ENCODE measurements at places on chromosomes 13 and 19. TPM values are rescaled to one million over a fixed set of nuclear protein-coding genes. Genes with fewer than 3 reads are reported as not detected.

- peak; percentile 51 for DNase-seq
- peak overlapping the region; percentile 97 for H3K27ac ChIP-seq
- H3K4me1 ChIP-seq = peaks cover 10% of the 10 kb centered on the region
- H3K4me3 ChIP-seq = peak overlapping the region; percentile 34
- no peaks in the 10 kb centered on the region for H3K27me3 ChIP-seq
These were observed 2.6 kb downstream of the BBC3 start for GRCh38 chr19:47228168-47228936.

DNA sequence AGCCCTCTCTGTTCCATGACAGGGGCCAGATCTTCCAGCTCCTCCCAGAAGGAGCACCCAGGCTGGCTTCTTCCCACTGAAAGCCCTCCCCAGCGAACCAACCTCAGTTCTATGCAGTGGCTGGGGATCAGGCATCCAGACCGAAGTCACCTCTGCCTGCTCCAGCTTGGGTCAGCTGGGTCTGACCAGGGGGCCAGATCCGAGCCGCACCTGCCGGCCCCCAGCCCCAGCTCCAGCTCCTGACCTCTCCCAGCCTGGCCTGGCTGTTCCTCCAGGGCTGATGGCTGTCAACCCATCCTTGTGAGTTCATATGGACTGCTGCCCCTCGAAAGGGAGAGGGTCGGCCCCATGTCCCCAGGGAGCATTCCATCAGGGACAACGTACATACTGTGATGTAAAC lies 8.0 kb downstream of the TSSK6 start:
- no peaks in the 10 kb centered on the region for H3K4me1 ChIP-seq
- peaks cover 5% of the 10 kb centered on the region for H3K36me3 ChIP-seq
- H3K27ac ChIP-seq = no peak overlapping the region
- no peak overlapping the region for H3K4me3 ChIP-seq

- H3K27me3 ChIP-seq = peaks cover 19% of the 10 kb centered on the region
- H3K36me3 ChIP-seq = no peaks in the 10 kb centered on the region
- H3K27ac ChIP-seq = no peak overlapping the region
- no peaks in the 10 kb centered on the region for H3K4me1 ChIP-seq
These were observed 4.7 kb upstream of the SHKBP1 start for GRCh38 chr19:40571831-40572495.

DNA sequence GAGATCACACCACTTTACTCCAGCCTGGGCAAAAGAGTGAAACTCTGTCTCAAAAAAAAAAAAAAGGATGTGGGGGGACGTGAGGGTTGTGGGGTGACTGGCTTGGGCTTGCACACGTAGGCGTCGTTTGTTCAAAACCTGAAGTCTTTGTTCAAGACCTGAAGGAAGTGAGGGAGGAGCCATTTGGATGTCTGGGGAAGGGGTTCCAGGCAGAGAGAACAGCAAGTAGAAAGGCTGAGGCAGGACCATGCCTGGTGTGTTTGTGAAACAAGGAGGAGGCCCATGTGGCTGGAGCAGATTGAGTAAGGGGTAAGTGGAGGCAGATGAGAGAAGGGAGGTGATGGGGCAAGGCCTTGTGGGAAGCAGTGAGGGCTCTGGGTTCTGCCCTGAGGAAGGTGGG lies 27.8 kb downstream of the PIN1 start:
- H3K27me3 ChIP-seq = no peaks in the 10 kb centered on the region
- no peaks in the 10 kb centered on the region for H3K4me1 ChIP-seq
- no peak overlapping the region for H3K27ac ChIP-seq

DNA sequence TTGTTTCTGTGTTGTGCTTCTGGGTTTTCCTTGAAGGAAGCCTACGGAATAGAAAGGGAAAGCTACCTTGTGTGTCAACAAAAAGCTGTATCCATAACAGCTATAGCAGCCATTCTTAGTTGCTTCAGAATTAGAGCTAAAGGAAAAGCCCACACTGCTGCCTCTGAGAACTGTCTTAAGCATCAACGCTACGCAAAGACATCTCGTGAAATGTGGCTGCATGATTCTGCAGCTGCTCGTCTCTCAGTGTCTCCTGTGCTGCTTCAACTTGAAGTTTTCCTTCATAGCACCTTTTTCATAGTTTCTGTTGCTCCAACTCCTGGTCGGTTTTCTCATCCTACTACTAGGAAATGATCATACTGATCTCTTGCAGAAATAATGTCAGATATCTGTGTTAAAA lies 140.9 kb upstream of the MAB21L1 start:
- no peaks in the 10 kb centered on the region for H3K4me1 ChIP-seq
- no peak for DNase-seq
- H3K4me3 ChIP-seq = no peak overlapping the region
- H3K27ac ChIP-seq = no peak overlapping the region

GRCh38 chr19:36225219-36225892 lies 10.4 kb downstream of the ZNF146 start:
- H3K4me1 ChIP-seq = no peaks in the 10 kb centered on the region
- DNase-seq = no peak
- H3K4me3 ChIP-seq = no peak overlapping the region
- no peaks in the 10 kb centered on the region for H3K27me3 ChIP-seq
- H3K36me3 ChIP-seq = peaks cover 21% of the 10 kb centered on the region

DNA sequence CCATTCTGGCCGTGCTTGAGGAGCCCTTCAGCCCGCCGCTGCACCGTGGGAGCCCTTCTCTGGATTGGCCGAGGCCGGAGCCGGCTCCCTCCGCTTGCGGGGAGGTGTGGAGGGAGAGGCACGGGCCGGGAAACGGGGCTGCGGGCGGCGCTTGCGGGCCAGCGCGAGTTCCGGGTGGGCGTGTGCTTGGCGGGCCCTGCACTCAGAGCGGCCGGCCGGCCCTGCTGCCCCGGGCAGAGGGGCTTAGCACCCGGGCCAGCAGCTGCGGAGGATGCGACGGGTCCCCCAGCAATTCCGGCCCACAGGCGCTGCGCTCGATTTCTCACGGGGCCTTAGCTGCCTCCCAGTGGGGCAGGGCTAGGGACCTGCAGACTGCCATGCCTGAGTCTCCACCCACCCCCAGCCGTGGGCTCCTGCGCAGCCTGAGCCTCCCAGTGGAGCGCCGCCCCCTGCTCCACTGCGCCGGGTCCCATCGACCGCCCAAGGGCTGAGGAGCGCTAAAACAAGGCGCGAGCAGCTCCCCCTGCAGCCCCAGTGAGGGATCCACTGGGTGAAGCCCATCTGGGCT lies 76.5 kb downstream of the PCDH20 start:
- H3K4me1 ChIP-seq = no peaks in the 10 kb centered on the region
- DNase-seq = no peak
- H3K4me3 ChIP-seq = no peak overlapping the region
- H3K36me3 ChIP-seq = no peaks in the 10 kb centered on the region
- H3K27ac ChIP-seq = no peak overlapping the region

The RAB3A gene
- total RNA-seq = 4.2 TPM

The ERICH6B gene
- total RNA-seq = not detected

The PRR22 gene
- 5.7 TPM for total RNA-seq

The ABCC4 gene
- 11.4 TPM for total RNA-seq

The CPAMD8 gene
- total RNA-seq = 3.5 TPM

The C13orf42 gene
- total RNA-seq = not detected

The ZNF99 gene
- total RNA-seq = not detected
